Posterior vena cava (tissue), 2 donors: ENCODE measurements at places on chromosomes 6 and 20. TPM values are rescaled to one million over a fixed set of nuclear protein-coding genes. Genes with fewer than 3 reads are reported as not detected.

GRCh38 chr6:17710331-17710730 is 3.6 kb upstream of the NUP153 start:
- DNase-seq = no peak

- peak; percentile 61 for DNase-seq
These were observed 13.4 kb downstream of the COL11A2 start for GRCh38 chr6:33178755-33179475.

GRCh38 chr20:50892394-50892793 is 38.8 kb downstream of the ADNP start:
- DNase-seq = no peak

The HLA-DRA gene
- 225 TPM for total RNA-seq
